ENCODE measurements at places on chromosomes 5 and 9. TPM values are rescaled to one million over a fixed set of nuclear protein-coding genes. Genes with fewer than 3 reads are reported as not detected.
A peak's percentile ranks its signal among the peaks of the same experiment; 100 is the strongest.

GRCh38 chr9:133426011-133426410 lies 3.8 kb downstream of the ADAMTS13 start:
- DNase-seq = no peak

GRCh38 chr5:74504463-74504862 lies 136.1 kb downstream of the ENC1 start:
- no peak for DNase-seq

GRCh38 chr9:131677049-131677443 lies 62.8 kb downstream of the RAPGEF1 start:
- peak; percentile 55 for DNase-seq

DNA sequence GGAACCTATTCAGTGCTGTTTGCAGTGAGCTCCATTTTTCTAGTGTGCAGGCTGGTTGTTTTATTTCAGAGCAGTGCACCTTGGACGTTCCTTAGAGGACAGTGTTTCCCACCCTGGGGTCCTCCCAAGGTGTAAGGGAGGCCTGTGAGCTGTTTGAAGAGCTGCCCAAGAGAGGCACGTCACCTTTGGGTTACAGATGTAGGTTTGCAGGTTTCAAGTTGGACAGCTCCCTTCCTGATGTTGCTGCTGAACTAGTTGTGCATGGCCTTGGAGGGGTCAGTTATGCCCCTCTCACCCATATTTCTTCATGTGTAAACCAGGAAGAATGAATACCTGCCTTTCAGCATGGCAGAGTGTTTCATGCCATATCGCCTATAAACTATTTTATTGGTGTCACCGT lies 34.7 kb upstream of the POMT1 start:
- DNase-seq = no peak

GRCh38 chr5:32357658-32358057 lies 44.9 kb upstream of the MTMR12 start:
- no peak for DNase-seq

- DNase-seq = no peak
These were observed 24.6 kb downstream of the NRG2 start for GRCh38 chr5:140018517-140018916.

GRCh38 chr5:107324071-107324470 lies 346.7 kb downstream of the EFNA5 start:
- peak; percentile 17 for DNase-seq

- no peak for DNase-seq
These were observed 33.5 kb upstream of the SLC28A3 start for GRCh38 chr9:84374013-84374412.

DNA sequence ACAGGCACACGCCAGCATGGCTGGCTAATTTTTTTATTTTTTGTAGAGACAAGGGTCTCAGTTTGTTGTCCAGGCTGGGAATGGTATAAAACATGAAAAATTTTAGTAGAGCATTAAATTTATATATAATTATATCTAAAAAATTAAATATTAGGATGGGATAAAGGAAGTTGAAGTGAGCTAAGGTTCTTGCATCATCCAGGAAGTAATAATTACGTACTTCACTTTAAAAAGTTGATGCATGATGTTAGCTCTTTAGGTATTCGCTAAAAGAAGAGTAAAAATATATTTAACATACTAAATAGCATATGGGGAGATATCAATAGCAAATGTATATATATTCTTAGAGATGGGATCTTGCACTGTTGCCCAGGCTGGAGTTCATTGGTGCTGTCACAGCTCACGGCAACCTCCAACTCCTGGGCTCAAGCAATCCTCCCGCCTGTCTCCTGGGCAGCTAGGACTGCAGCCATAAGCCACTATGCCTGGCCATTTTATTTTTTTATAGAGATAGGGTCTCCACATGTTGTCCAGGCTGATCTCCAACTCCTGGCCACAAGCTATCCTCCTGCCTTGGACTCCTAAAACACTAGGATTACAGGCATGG lies 12.3 kb downstream of the DCAF10 start:
- no peak for DNase-seq

GRCh38 chr9:124852121-124852828 lies 985 bp upstream of the WDR38 start:
- DNase-seq = no peak

DNA sequence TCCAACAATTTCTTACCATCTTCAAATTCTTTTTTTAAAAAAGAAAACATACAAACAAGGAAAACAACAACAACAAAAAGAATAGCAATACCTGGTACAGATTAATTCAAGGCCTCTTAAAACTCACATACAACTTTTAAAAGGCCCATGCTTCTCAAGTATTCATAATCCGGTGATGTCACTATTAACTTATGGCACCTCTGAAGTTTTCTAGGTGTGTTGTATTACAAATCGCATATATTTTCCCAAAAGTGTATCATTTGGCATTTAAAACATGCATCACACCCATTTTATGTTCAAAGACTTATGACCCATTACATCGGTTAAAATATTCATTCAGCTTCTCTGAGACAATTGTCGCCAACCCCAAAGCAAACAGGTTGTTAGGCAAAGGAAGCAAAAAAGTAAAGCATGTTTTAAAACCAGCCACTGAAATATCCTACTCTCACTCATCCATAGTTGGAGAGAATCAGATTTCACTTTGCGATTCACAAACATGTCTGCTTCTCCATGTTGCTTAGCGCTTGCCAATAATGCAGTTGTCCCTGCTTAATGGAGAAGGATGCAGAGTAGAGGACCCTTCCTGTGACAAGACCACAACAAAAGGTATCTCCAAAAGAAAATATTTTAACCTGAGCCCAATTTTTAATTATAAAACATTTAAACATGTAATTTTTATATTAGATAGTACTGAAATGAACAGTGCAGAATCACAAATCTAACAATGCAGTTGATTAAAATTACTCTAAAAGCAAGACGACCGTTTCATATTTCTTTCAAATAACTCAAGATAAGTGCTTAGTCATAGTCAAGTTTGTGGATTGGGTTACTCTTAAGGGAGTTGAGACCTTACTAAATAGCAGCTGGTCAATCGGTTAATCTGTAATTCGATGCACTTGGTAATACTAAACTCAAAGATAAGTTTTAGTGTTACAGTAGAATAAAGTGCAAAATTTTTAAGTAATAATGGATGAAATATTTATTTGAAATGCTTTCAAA lies 1.6 kb downstream of the SKP1 start:
- DNase-seq = peak; percentile 67

- DNase-seq = no peak
These were observed 67.4 kb downstream of the VCAN start for GRCh38 chr5:83538786-83539462.

GRCh38 chr9:99090336-99091130 lies 14.4 kb upstream of the TGFBR1 start:
- DNase-seq = no peak

- DNase-seq = peak; percentile 48
These were observed 6.0 kb downstream of the PCDHGC5 start for GRCh38 chr5:141494761-141495452.

DNA sequence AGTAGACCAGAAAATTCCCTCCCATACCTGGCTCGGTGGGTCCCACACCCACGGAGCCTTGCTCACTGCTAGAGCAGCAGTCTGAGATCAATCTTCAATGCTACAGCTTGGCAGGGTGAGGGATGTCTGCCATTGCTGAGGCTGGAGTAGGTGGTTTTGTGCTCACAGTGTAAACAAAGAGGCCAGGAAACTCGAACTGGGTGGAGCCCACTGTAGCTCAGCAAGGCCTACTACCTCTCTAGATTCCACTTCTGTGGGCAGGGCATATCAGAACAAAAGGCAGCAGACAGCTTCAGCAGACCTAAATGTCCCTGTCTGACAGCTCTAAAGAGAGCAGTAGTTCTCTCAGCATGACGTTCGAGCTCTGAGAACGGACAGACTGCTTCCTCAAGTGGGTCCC lies 5.6 kb upstream of the GZMA start:
- no peak for DNase-seq

DNA sequence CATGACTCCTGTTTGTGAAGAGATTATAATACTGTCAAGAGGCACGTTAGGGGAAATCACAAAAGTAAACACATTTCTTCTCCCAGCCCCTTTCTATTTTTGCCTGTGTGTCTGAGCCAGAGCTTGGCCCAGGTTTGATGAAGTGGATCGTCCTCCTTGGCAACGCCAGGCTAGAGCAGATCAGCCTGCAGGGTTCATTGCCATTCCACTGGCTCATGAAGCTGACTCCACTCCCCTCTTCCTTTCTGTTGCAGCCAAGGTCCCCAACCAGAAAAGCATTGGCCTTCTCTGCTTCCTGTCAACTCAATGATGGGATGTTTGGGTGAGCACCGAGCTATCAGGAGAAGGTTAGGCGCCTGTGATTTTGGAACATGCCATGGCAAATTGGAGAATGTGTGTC lies 3.3 kb downstream of the ADRB2 start:
- no peak for DNase-seq

The ACTBL2 gene
- 0.29 TPM for polyA plus RNA-seq

The HTR4 gene
- polyA plus RNA-seq = not detected

The ENTREP1 gene
- 0.04 TPM for polyA plus RNA-seq

The IRX2 gene
- 1.1 TPM for polyA plus RNA-seq

The ZMYND19 gene
- polyA plus RNA-seq = 23.1 TPM

All from IMR-90 (cell line).